ENCODE measurements at places on chromosomes 16 and 17.
A peak's percentile ranks its signal among the peaks of the same experiment; 100 is the strongest.

DNA sequence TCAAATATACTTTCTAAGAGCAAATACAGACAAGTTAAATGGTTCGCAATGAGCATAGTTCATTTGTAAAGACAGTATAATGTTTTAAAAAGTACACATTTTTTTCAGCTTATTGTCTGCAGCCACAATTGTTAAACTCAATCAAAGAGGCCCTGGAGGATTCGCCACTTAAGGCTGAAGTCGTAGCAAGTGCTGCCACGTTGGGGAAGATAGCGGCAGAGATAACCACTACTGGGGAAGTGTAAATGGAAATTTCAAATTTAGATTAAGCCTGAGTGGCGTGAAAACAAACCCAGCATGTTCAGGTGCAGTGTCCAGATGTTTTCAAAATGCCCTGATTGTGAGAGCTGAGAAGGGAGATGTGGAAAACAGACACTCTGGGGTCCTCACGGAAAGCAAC is 8.4 kb downstream of the PMP22 start:
- DNase-seq = no peak

- DNase-seq = peak; percentile 53
Observed at GRCh38 chr17:55285340-55286301, 20.9 kb downstream of the HLF start.

GRCh38 chr17:46117117-46117516 is 76.1 kb downstream of the KANSL1 start:
- DNase-seq = no peak

- no peak for DNase-seq
Observed at GRCh38 chr16:3767333-3767986, 50.1 kb upstream of the TRAP1 start.

DNA sequence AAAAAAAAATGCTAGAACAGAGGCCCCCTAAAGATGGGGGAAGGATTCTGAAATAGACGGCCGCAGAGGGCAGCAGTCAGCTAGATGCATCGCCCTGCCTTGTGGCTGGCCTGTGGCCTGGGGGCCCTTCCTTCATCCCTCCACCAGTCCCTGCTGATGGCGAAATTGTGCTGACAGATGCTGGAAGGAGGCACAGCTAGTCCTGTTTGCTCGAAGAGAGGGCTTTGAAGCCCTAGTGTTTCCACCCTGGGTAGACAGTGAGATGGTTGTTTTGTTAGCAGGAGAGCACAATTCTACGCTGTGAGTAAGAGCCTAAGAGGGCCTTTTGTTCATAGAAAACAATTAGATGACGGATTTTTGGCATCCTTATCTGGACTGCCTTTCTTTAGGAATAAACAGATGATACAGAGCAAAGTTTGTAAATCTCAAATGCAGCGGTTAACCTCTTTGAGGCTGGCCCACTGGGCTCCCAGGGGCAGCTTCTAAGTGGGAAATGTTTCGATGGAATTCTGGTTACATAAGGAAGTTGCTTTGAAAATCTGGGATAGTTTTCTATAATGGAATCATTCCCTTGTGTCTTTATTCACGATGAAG is 23.0 kb downstream of the VPS35L start:
- DNase-seq = no peak

- DNase-seq = no peak
Observed at GRCh38 chr17:1169221-1169928, 10.4 kb downstream of the ABR start.

DNA sequence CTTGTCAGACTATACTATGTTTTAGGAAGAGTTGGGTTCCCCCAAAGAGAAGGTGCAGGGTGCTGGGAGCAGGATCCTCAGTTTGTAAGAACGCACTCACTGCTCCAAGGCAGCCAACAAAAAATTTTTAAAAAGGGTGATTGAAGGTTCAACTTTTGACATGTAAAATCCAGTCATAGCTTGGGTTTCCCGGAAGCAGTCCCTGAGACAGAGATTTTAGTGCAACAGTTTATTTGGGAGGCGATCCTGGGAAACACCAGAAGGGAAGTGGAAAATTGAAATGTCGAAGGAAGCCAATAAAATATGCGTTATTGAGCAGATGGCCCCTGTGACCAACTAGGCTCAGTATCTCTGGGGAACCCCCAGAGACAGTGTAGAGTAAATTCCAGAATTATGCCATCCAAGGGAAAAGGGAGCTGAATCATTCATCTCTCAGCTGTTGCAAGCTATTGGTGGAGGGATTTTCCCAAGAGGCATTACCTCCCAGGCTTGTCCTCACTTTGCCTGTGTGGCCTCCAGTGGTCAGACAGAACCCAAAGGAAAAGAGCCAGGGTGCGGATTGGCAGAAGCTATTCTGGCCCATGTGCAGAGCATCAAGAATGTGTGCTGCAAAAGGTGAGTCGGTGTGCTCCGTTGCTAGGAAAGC is 72.9 kb downstream of the HS3ST3B1 start:
- peak; percentile 52 for DNase-seq

DNA sequence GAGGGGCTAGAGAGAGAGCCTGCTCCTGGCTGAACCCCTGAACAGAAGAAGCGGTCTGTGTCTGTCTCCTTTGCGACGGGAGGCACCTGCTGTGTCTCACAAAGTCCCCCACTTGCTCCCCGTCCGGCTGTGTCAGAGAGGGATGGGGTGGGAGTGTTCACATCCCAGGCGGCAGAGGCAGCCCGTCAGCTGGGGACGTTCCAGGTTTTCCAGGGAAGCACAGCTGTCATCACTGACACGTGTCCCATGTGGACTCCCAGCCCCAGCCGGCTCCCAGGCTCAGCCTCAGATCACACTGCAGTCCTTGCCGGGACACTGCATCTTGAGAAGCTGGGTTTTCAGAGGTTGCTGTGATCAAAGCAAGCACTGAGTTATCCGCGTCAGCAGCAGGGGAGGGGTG is 1.6 kb downstream of the TELO2 start:
- DNase-seq = no peak

DNA sequence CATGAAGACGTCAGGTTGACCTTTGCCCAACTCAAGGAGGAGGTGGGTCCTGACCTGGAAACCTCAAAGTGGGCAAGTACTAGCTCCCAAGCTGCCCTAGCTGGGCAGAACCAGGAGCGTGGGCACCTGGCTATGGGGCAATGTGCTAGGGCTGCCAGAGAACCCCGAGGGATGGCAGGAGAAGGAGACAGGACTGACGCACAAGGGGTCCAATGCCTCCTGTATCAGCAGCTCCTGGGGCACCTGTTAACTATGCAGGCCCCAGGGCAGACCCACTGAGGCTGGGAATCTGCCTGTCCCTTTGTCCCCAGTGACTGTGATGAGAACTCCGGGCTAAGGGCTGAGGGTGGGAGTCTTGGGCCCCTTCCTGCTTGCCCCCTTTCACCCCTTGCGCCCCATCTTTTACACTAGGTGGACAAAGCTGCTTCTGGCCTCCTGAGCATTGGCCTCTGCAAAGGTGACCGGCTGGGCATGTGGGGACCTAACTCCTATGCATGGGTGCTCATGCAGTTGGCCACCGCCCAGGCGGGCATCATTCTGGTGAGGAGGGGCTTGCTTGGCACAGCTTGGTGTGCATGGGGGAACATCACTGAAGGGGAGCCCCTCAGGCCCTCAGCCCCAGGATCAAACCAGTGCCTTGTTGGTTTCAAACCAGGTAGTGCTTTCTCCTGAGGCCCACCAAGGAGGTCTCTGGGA is 7.7 kb downstream of the CHAD start:
- no peak for DNase-seq

- peak; percentile 65 for DNase-seq
Observed at GRCh38 chr16:11302977-11303376, 21.8 kb upstream of the PRM1 start.

- DNase-seq = peak; percentile 99
Observed at GRCh38 chr17:81222906-81223761, at the start of gene CEP131. Gene CEP131 (minus strand): TSS chr17:81222965. CDS start chr17:81220056, 2,909 bp downstream.

Data from epithelial cell of esophagus (primary cell).